Activated CD4-positive, alpha-beta T cell treated with anti-CD3 and anti-CD28 coated beads, Interleukin-2, amount 50 U/mL, for 24 hours (primary cell): ENCODE measurements at places on chromosomes 13 and 19.

- no peak for DNase-seq
Observed at GRCh38 chr13:45695198-45695730, 6.9 kb upstream of the CBY2 start.

- no peak for DNase-seq
Observed at GRCh38 chr19:2774953-2775555, 8.0 kb downstream of the SGTA start.

DNA sequence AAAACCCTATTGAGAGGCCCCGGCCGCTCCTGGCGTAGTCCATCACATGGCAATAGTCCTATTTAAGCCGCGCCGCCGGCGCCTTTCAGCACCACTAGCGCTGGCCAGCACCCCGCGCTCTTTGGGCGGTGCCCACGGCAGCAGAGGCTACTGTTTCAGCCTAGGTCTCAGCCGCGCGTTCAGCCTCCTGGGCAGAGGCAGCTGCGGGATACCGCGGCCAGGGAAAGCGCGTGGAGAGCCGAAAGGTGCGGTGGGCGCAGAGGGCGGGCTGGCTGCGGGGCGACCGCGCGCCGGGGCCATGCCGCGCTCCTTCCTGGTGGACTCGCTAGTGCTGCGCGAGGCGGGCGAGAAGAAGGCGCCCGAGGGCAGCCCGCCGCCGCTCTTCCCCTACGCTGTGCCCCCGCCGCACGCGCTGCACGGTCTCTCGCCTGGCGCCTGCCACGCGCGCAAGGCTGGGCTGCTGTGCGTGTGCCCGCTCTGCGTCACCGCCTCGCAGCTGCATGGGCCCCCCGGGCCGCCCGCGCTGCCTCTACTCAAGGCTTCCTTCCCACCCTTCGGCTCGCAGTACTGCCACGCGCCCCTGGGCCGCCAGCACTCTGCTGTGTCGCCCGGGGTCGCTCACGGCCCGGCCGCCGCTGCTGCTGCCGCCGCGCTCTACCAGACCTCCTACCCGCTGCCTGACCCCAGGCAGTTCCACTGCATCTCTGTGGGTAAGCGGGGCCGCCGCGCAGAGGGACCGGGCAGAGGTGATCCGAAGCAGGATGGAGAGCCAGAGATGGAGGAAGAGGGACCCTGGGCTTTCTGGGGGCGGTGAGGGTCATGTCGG is at the start of gene GSX1:
Gene GSX1, plus strand, starts transcription at position 91 of the 826 bp plus-strand sequence. Its CDS starts 208 bp downstream, at position 299.
- DNase-seq: peak; percentile 15

DNA sequence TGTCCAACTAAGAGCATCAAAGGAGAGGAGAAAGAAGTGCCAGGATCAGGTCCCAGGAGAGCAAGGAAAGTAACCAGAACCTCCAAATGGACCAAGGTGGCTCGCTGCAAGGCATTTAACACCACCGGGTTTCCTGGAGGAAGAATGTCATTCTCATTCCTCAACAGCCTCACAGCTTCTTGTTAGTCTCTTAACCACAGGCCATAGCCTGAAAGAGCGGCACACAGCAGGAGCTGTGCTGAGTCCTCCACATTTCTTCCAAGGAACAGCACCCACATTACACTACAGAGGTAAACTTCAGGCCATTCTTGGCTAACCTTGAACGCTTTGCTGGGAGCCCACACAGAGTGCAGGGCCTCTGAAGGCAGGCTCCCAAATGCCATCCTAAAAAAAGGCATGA is 23.6 kb downstream of the DOCK9 start:
- DNase-seq: no peak

DNA sequence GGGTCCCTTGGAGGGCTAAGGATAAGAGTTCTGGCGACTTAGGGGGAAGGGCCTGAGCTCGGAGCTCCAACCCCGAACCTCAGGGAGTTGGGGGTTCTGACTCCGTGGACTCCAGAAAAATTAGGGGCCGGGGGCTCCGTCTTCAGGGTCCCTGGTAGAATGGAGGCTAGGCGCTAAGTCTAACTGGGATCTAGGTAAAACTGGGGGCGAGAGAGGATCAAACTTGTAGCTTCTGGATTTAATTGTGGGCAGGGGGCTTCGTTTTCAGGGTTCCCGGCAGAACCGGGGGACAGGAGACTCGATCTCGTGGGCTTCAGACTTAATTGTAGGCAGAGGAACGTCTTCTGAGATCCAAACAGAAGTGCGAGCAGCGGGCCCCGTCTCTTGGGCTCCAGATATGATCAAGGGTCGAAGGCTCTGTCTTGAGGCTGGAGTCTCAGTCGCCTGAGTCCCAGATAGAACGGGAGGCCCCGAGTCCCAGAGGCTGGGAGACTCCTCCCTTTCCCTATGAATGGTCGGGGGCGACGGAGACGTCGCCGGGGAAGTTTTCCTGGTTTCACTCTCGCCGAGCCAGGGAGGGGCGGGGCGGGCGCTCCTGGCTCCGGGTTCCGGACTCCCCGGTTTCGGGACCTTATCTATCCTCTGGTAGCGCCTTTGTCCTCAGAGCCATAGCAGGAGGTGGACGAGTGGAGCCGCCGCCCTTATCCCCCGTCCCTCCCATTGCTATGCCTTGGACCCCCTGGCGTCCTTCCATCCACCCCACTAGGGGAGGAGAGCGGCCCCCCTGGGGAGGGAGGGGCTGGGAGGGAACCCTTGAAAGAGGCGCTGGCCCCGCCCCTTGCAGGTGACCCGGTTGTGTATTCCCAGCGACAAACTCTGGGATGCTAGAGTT is 1.3 kb downstream of the NECTIN2 start:
- no peak for DNase-seq

DNA sequence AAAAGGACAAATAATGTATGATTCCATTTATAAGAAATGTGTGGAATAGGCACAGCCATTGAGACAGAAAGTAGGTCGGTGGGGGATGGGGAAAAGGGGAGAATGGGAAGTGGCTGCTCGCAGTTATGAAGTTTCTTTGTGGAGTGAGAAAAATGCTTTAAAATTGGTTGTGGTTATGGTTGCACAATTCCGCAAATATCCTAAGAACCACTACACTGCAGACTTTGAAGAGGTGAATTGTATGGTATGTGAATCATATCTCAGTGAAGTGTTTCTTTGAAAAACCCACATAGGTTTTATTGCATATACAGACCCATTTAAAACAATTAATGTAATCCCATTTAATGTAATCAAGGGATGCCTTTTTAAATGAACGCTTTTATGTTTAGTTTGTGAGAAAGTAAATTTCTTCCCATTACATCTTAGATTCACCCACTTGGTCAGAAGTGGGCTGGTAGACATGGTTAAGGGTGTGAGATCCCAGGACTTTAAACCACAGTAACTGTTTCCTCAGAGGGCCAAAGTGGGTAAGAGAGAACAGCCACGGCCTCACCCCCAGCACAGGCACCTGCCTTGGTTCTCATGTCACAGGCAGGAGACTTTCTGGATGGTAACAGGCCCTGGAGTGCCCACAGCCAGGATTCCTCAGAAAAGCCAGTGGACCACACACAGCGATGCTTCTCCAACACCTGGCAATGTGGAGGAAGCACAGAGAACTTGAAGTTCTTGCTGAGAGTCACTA is 119.3 kb upstream of the GJB6 start:
- DNase-seq: no peak

- DNase-seq: no peak
Observed at GRCh38 chr19:4007836-4008539, 452 bp downstream of the PIAS4 start.

DNA sequence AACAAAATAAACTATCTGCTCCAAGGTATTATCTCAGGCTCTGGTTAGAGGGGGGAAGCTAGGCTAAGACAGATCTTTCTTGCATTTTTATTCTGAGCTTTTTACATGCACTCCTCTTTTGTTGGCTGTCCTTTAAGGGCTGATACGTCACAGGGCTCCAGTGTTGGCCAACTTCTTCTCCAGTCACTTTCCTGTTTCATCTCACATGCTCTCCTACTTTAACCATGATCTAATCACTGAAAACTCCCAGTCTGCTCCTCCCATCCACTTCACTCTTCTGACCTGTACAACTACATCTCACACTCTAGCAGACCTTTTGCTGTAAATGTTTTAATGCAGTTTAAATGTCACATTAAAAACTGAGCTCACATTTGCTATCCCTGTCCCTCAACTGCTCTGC is 510.0 kb upstream of the KLF12 start:
- DNase-seq: no peak

DNA sequence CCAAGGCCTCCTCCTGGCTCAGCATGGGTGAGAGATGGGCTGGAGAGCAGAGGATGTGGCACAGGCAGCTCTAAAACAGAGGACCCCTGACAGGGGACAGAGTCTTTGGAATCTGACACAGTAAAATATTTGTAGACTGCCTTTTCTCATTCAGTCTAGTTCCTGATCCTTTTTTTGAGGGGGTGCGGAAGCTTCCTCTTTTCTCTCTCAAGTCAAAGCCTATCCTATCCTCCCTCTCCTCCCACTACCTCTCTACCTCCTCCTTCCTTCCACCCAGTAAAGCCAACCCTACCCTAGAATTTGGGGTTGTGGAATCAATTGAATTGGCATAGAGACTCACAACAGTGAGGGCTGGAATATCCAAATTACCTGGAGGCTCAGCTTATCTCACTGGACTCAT is 82.0 kb downstream of the TEX26 start:
- no peak for DNase-seq

GRCh38 chr13:106337096-106337850 is 198.2 kb downstream of the EFNB2 start:
- no peak for DNase-seq

- no peak for DNase-seq
Observed at GRCh38 chr19:52725528-52725961, 9.3 kb downstream of the ZNF611 start.

GRCh38 chr13:83248751-83249150 is 633.5 kb downstream of the SLITRK1 start:
- DNase-seq: no peak

GRCh38 chr13:90414691-90415596 is 932.5 kb upstream of the MIR17HG start:
- no peak for DNase-seq

DNA sequence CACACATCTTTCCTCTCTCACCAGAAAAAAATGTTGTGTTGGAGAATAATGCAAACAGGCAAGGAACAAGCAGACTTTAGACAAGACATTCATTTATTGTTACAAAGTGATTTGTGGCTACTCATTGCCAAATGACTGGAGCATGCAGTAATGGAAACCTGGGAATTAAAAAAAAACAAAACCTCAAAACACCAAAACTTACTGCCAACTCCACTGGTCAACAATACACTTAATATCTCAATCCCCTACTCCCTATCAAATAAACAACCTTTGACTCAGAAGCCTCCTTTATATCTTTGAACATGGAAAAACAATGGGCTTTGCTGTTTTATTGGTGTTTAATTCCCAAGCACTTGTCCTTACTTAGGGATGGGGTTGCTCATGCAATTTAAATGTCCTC is 112.8 kb downstream of the POSTN start:
- no peak for DNase-seq

GRCh38 chr13:51067706-51068105 is 43.4 kb downstream of the C13orf42 start:
- no peak for DNase-seq

DNA sequence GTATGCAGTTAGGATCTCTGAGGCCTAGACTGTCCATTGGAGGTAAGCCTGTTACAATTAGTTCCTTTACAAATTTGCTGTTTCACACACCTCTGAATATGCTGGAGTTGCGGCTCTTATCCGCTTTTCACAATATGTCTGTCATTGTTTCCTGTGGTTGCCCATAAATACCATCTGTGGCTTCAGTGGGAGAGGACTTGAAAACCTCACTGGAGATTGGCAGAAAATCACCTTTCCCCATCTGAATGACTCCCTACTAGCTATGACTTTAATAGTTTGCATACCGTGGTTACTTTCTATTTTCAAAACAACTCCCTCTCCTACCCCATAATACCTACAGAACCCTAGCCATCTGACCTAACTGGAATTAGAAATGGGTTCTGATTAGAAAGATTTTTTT is 454.3 kb downstream of the PCDH17 start:
- no peak for DNase-seq

- DNase-seq: no peak
Observed at GRCh38 chr13:110445183-110445582, 116.3 kb downstream of the RAB20 start.

DNA sequence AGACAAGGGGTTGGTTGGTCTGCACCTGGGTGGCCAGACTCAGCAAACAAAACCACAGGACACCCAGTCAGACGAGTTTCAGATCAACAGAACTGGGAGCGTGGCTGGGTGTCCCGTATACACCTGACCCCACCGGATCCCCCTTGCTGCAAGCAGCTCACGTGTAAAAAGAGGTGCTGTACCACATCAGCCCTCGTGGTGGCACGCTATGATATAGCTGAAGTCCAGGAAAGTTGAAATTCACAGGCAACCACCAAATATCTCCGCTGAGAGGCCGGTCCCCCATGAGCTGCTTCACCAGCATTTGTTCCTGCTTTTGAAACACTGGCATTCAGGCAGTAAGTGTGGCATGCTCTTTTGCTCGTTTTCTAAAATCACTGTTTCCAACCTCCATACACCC is 92.3 kb downstream of the TUBA3C start:
- no peak for DNase-seq

DNA sequence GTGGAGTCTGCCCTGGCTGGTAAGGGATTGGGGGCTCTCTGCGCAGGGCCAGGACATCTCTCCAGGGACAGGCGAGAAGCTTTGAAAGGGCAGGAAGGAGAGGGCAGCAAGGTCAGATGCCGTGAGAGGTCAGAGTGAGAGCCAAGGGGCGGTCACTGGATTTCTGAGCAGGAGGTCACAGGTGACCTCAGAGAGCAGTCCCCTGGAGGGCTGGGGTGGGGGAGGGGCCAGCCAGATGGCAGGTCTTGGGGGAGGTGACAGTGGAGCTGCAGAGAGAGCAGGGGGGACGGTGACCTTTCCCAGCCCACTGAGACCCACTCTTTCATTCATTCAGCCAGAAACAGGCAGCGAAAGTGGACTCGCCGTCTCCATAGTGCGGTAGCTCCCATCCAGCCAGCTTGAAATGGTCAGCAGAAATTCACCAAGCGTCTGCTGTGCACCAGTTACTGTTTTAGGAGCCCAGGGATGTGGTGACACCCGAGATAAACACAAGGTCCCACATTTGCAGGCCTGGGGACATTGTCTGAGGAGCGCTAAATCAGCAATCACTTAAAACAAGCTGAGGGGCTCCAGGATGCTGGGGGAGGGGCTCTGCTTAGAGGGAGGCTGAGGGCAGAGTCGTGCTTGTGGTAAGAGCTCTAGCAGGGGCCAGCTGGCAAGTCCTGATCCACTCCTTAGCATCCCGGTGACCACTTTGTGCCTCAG is 10.2 kb downstream of the CARM1 start:
- no peak for DNase-seq

- DNase-seq: no peak
Observed at GRCh38 chr19:51524666-51525264, 6.7 kb downstream of the SIGLEC6 start.

DNA sequence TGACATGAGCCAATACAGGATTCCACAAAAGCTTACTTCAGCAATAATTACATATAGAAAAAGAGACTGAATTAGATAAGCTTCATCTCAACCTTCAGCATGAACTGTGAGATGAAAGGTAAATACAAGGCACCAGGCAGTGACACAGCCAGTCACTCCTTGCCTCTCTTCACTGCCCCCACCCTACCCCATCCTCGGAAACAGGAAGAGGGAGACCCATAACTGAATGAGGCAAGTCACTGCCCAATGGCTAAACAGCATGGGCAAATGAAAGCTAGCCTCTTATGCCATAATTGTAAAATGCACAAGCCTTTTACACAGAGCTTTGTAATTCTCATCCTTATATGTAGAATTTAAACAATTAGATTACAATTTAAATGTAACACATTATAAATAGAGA is 1.7 kb downstream of the ZNF160 start:
- DNase-seq: no peak

GRCh38 chr19:14544047-14544446 is 14.7 kb downstream of the TECR start:
- no peak for DNase-seq

- DNase-seq: no peak
Observed at GRCh38 chr19:41000310-41000737, 9.2 kb downstream of the CYP2B6 start.

GRCh38 chr19:13841086-13841961 is 35.6 kb upstream of the NANOS3 start:
- DNase-seq: no peak
